ENCODE measurements at places on chromosomes 3 and 15. TPM values are rescaled to one million over a fixed set of nuclear protein-coding genes. Genes with fewer than 3 reads are reported as not detected.
A peak's percentile ranks its signal among the peaks of the same experiment; 100 is the strongest.

Gene XCR1
- total RNA-seq = 2.0 TPM

Gene CHMP2B
- total RNA-seq = 47.4 TPM

DNA sequence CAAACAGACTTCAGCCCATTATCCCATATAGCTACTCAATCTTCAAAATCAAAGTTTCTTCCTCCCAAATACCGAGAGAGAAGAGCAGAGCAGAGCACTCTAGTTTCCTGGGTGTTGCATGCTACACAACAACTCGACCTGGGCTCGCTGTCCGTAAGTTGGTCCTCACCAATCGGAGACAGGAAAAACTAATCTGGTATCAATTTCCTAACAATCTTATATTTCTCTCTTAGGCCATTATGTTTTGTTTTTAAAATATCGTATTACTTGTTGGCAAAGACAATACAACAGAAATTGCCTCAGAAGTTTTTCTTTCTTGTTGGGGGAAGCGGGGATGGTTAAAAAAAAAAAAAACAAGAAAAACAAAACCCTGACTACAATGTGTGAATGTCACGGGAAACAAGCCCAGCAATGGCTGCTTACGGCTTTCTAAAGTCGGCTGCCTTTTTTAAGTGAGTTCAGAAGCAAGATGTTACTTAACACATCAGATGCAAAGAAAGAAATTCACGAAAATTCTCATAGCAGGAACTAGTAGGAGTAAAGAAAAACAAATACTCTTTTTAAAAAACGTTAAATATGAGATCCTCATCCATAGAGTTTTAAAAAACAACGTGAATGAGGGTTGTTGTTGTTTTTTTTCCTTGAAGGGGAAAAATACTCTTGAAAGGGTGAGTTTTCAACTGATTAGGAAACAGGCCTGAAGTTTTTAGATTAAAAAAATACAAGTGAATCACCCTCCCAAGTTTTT is 1.9 kb downstream of the VGLL4 start:
- peak; percentile 66 for DNase-seq
- H3K4me1 ChIP-seq = peaks cover 53% of the 10 kb centered on the region

DNA sequence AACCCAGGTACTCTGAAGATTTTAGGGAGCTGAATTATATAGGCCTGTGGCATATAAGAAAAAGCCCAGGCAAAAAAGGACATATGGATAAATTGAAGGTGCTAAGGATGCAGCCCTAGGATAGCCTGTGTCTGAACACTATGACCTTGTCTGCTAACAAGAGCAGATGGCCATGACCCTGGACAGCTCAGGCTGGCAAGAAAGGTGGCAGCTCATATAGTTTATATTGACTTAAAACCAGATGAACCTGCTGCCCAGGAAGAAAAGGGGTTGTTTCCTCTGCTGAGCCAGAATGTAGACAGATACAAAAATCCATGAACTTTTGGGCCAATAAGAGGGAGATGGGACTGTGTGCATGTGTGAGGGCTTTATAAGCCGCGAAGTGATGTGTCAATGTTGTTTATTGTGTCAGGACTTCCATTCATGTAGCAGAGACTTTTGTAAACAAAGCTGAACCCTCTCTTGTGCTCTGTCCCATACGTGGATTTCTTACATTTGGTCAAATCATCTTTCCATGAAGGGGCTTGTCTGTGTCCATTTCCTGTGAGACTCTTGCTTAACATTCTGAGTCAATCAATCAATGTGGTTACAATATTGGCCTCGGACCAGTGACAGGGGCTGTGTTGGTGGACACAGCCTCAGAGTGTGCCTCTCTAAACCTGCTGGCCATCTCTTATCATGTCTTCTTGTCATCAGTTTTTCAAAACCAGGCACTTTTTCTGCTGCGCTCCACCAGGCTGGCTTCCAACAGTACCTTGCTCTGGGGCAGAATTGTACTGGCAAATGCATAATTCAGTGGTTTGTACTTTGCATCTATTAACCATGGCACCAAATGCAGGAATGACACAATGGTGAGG is 321.2 kb downstream of the WDR72 start:
- no peaks in the 10 kb centered on the region for H3K4me1 ChIP-seq
- no peaks in the 10 kb centered on the region for H3K27me3 ChIP-seq
- no peak for DNase-seq
- no peak overlapping the region for H3K27ac ChIP-seq
- H3K36me3 ChIP-seq = no peaks in the 10 kb centered on the region

Data from left lung (tissue), 14 donors.